Heart left ventricle (tissue), 16 donors: ENCODE measurements at places on chromosomes 3 and 15. TPM values are rescaled to one million over a fixed set of nuclear protein-coding genes. Genes with fewer than 3 reads are reported as not detected.

DNA sequence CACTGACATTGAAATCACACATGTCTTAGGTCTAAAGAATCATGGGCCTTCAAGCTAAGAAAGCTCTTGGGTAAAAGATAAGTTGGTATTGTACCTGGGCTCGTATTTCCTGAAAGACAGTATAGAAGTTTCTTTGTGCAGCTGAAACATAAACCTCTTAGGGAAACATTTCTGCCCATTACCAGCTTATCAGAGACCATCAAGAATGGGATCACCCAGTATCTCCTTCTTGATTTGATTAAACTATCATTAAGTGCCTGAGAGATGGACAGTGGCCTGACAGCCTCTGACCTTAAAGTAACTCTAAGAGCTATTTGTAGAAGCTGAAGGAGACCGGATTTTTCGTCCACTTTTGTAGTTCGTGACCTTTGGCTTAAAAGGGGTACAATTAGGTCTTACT lies 265.3 kb downstream of the ERC2 start:
- H3K4me3 ChIP-seq: no peak overlapping the region
- no peak overlapping the region for H3K27ac ChIP-seq
- no peak for DNase-seq
- H3K4me1 ChIP-seq: no peaks in the 10 kb centered on the region
- no peaks in the 10 kb centered on the region for H3K36me3 ChIP-seq

DNA sequence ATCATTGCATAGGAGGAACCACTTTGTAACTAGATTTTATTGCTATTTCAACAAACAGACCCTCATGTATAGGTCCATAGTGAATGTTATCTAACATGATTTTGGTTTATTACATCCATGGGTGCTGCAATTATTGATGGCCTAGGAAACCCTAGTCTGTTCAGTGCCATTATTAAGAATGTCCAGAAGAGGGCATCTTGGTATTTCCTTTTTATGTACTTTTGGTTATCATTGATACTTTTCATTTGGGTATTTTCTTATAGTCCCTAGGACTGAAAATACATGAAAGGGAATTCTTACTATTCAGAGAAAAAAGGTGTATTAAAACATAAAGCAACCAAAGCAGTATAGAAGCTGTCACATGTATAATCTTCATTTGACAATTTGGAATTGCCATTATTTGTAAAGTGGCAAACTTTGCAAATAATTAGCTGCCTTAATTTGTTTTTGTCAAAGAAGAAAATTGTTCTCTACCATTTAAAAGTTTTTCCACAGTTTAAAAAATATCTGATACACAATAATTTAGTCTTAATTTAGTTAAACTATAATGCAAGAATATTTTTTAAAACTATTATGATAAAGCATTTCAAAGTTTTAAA lies 48.7 kb downstream of the CNOT10 start:
- H3K4me1 ChIP-seq: no peaks in the 10 kb centered on the region
- DNase-seq: no peak
- no peak overlapping the region for H3K4me3 ChIP-seq
- H3K27me3 ChIP-seq: no peaks in the 10 kb centered on the region
- no peak overlapping the region for H3K27ac ChIP-seq

- no peak overlapping the region for H3K27ac ChIP-seq
- H3K27me3 ChIP-seq: no peaks in the 10 kb centered on the region
- no peaks in the 10 kb centered on the region for H3K36me3 ChIP-seq
- peaks cover 56% of the 10 kb centered on the region for H3K4me1 ChIP-seq
- no peak for DNase-seq
These were observed 31.6 kb downstream of the LRIG1 start for GRCh38 chr3:66469220-66469640.

GRCh38 chr3:191292243-191293015 lies 36.8 kb upstream of the CCDC50 start:
- no peaks in the 10 kb centered on the region for H3K27me3 ChIP-seq
- no peaks in the 10 kb centered on the region for H3K36me3 ChIP-seq
- no peak overlapping the region for H3K4me3 ChIP-seq
- H3K4me1 ChIP-seq: no peaks in the 10 kb centered on the region
- H3K27ac ChIP-seq: no peak overlapping the region
- DNase-seq: no peak

GRCh38 chr15:48058371-48058770 lies 62.4 kb upstream of the SLC24A5 start:
- DNase-seq: no peak
- H3K27ac ChIP-seq: no peak overlapping the region
- H3K4me1 ChIP-seq: no peaks in the 10 kb centered on the region
- no peak overlapping the region for H3K4me3 ChIP-seq
- H3K36me3 ChIP-seq: no peaks in the 10 kb centered on the region

The CKMT1B gene
- not detected for total RNA-seq

DNA sequence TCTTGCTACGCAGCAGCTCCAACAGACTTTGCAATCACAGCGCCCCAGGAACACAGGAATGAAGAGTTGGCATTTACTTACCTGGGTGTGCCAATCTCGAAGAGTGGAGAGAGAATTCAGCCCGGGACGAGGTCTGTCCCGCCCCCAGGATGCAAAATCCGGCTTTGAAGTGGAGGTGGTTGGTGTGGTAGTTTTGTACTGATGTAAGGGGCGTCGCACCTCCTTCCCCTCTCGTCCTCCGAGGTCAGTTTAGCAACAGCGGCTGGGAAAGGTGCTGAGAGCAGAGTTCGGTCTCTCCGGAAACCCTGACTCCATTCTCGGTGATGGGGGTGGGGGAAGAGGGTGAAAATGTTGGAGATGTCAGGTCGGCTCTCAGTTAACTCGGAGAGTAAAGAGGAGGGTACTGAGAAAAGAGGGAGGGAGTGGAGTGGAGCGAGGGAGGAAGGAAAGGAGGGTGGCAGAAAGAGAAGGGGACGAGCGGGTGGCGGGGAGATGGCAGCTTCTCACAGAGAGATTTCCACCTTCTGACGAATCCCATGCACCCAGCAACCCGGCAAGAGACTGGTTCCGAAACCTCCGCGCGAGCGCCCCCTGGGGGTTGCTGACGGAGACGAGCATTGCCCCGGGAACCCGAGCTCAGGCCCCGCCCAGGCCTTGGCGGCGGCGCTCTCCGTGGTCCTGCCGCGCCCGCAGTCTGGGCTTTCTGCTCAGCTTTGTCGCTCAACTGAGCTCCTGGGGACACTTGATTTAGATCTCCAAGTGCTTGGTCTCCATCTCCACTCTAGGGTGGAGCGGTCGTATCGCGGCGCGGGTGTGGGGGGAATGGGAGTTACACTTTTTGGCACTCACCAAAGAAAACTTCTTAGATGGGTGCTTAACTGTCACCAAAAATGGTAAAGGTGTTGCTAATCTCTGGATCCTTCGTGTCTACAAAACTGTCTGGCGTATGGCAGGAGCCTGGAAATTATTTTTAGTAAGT lies at the start of gene CPNE4:
Gene CPNE4 (minus strand): TSS at position 529 of the 979 bp plus-strand sequence.
- no peak within 1 kb of the TSS for H3K27ac ChIP-seq

GRCh38 chr3:61594964-61595285 lies 33.6 kb downstream of the PTPRG start:
- no peak for DNase-seq
- no peak overlapping the region for H3K4me3 ChIP-seq
- peak overlapping the region; percentile 37 for H3K27ac ChIP-seq
- H3K4me1 ChIP-seq: peaks cover 66% of the 10 kb centered on the region
